Breast epithelium (tissue), 4 donors: ENCODE measurements at places on chromosomes 1 and 21.

DNA sequence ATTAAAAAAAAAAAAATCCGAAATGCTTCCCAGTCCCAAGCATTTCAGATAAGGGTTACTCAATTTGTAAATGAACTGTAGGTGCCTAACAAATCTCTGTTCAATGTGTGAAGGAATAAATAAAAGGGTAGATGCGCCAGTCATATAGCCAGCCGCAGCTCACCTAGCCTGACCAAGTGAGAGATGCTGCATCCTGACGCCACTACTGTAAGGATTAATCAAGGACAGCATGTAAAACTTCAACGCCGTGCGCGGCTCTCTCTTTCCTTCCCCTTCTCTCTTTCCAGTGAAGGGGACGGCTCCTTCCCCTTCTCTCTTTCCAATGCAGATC is 441 bp downstream of the PPT1 start:
- DNase-seq = no peak

GRCh38 chr21:15449556-15449955 is 280.2 kb upstream of the USP25 start:
- DNase-seq = no peak

GRCh38 chr1:182641561-182641960 is 37.4 kb upstream of the RGS16 start:
- DNase-seq = no peak

- no peak for DNase-seq
Observed at GRCh38 chr1:15411593-15412137, 2.0 kb downstream of the EFHD2 start.

DNA sequence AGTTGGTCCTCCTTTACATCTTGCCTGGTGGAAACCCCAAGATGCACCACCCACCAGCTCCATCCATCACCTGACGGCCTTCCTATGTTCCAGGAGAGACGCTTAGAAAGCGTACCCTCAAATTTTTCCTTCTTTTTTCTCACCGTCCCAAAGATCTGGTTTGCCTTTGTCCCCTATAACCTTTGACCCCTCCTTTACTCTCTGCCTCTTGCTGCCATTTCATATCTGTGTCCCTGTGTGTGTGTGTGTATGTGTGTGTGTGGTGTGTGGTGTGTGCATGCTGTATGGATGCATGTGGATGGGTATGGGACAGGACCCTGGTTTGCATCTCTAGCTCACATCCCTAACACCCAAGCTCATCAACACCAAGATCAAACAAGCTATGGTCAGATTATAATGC is 22.2 kb upstream of the IPO9 start:
- DNase-seq = no peak

- DNase-seq = no peak
Observed at GRCh38 chr21:46557469-46557868, 47.4 kb downstream of the S100B start.

DNA sequence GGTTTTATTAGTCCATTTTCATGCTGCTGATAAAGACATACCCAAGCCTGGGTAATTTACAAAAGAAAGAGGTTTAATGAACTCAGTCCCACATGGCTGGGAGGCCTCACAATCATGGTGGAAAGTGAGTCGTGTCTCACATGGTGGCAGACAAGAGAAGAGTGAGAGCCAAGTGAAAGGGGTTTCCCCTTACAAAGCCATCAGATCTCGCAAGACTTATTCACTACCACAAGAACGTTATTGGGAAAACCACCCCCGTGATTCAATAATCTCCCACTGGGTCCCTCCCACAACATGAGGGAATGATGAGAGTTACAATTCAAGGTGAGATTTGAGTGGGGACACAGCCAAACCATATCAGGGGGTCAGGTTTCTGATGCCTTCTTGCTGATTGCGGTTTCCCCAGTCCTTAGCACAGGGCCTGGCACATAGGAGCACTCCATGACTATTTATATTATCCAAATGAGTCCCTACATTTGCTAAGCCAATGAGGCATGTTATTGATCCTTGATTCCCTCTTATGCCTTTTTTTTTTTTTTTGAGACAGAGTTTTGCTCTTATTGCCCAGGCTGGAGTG is 35.3 kb upstream of the PAXBP1 start:
- no peak for DNase-seq

- DNase-seq = no peak
Observed at GRCh38 chr1:84363019-84363418, 35.3 kb upstream of the DNASE2B start.

GRCh38 chr1:193890935-193891334 is 704.5 kb upstream of the B3GALT2 start:
- no peak for DNase-seq

DNA sequence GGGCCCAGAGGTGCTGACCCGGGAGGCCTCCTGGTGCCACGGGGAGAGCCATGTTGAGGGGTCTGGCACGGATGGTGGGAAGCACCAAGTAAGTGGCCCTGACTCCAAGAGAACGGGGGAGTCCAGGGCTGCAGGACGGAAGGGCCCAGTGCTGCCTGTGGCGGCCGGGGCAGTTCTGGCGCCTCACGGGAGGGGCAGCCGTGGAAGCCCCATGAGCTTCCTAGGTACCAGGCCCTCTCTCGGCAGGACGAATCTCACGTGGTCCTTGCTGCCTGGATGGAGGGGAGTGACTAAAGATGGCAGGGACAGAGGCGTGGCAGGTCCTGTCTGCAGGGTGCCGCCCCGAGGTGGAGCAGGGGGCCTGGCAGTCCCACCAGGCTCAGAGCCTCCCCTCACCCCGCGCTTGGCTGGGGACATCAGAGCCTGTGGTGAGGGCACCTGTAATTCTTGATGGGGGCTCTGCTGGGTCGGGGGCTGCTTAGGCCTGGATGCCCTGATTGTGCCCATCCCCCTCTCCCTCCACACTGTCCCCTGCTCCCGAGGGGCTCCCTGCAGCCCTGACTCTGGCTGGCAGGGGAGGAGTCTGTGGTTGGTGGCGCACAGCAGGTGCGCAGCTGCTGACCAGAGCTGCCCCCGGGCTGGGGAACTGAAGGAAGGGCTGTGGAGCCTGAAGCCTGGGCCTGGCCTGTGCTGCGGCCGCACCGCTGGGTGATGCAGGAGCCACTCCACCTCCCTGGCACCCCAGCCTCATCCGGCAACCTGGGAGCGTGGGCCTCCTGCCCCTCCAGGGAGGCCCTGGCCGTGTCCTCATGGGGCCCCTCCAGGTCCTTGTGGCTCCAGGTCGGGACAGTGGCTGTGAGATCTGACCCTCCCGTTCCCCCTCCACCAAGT is 31.4 kb downstream of the POFUT2 start:
- DNase-seq = no peak

- DNase-seq = no peak
Observed at GRCh38 chr1:212030936-212031528, 4.3 kb downstream of the INTS7 start.

DNA sequence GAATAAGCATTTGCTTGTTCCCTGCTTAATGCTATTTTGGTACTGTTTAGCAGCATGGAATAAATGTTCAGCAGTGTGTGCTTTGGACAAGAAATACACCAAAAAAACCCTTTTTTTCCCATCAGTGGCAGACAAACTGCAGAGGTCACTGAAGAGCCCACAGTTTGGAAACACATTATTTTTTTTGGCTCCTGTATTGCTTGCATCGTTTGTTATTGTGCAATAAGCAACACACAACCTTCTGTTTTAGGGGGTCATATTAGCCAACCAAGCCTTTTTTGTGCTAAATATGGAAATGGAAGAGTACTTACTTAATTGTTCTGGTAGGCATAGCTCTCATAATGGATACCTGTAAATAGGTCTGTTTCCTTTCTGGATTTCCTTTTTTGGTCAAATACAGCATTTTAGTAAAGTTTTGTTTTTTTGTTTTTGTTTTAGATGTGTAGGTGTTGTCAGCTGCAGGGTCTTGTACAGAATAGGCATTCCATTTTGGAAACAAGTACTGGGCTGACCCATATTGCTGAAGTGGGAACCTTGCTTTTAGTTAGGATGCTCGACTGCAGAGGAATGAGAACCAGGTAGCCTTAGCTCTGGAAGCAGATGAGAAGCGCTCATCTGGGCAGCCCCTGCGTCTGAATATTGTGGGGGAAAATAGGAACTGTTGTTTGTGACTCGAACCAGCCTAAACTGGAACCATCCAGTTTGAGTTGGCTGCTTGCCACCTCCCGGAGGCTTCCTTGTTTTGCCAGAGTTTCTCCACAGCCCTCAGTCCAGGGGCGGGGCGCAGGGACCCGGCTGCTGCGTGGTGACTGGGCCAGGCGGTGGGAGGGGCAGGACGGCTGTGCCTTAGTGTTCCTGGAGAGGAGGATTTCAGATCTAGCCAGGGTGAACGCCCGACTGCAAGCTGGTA is 38.4 kb downstream of the SPEN start:
- peak; percentile 98 for DNase-seq

- peak; percentile 10 for DNase-seq
Observed at GRCh38 chr21:43191971-43192370, 23.2 kb downstream of the CRYAA start.

DNA sequence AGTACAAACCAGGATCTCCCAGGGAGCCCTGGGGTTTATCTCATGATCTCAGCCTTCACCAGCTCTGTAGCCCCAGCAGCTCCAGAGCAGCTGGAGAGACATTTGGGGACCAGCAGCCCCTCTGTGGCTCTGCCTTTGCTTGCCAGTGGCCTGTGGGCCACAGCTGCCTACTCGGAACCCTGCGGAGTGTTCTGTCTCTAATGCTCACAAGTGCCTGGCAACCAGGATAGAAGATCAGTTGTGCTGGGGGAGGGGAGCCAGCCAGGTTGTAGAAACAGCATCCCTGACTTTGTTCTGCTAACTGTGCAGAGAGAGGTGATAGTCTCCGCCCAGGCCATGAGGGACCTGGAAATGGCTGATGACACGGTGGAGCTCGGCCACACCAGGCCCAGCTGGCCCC is 50.9 kb upstream of the KCNJ15 start:
- no peak for DNase-seq

GRCh38 chr1:246515390-246516005 is 8.4 kb upstream of the SMYD3 start:
- DNase-seq = no peak

- DNase-seq = no peak
Observed at GRCh38 chr1:58465825-58466629, 80.5 kb downstream of the OMA1 start.

GRCh38 chr1:54619749-54620148 is 3.6 kb downstream of the FAM151A start:
- DNase-seq = no peak

- no peak for DNase-seq
Observed at GRCh38 chr1:204192046-204192445, 4.2 kb downstream of the KISS1 start.

DNA sequence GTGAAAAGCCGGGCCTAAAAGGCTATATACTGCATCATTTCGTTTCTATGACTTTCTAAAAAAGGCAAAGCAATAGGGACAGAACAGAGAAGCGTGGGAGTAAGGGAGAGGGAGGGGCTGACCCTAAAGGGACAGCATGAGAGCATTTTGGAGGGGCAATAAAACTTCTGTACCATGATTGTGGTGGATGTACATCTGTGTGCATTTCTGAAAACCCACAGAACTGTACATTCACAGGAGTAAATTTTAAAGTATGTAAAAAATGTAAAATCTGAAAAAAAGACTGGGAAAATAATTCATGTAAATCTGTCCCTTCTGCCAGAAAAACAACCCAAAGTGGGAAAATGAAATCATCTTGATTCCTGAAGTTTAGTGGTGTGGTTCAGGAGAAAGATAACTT is 235.4 kb downstream of the CENPF start:
- no peak for DNase-seq

DNA sequence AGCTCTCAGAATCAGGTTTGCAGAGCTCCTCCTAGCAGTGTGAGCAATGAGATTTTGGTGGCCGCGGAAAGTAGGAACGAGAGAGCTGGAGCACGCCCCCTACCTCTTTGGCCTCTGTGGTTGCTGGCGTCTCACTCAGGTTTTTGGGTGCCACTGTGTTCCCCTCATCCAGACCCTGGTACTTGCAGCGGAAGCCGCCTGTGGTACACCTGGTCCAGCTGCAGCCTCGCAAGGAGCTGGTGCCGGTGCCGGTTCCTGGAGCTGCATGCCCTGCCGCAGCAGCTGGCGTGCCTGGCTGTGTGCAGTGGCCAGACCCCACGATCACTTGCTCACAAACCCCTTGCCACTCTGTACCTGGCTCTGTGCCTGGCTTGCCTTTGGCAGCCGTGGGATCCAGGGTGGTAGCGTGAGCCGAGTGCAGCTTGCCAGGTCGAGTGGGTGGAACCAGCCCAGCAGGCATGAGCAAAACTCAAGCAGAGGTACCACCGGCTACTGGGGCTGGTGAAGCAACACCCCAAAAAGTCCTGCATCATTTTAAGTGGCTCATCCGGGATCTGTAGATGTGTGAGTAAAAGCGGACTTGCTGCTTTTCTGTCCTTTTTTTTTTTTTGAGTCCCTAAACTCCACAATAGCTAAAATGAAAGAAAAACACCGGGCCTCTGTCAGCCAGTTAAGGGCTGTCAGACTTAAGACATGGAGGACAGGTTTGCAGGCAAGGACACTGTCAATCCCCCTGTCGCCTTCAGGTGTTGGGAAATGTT is 844.9 kb downstream of the KCNT2 start:
- DNase-seq = no peak

DNA sequence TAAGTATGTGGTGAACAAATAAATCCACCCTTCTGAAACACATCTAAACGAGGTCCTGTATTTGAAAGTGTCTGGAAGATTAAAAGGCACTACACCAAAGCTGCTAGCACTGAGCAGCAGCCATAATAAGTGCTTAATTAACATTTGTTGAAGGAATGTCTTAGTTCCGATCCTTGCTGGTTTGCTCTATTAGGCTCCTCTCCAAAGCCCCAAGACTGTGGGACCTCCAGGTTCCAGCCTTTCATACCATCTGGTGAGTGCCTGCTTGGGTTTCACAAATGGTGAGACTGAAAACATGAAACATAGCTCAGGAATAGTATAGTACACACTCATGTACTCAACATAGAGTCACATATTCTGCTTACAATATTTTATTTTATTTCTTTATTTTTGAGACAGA is 640 bp upstream of the CYP2J2 start:
- no peak for DNase-seq

DNA sequence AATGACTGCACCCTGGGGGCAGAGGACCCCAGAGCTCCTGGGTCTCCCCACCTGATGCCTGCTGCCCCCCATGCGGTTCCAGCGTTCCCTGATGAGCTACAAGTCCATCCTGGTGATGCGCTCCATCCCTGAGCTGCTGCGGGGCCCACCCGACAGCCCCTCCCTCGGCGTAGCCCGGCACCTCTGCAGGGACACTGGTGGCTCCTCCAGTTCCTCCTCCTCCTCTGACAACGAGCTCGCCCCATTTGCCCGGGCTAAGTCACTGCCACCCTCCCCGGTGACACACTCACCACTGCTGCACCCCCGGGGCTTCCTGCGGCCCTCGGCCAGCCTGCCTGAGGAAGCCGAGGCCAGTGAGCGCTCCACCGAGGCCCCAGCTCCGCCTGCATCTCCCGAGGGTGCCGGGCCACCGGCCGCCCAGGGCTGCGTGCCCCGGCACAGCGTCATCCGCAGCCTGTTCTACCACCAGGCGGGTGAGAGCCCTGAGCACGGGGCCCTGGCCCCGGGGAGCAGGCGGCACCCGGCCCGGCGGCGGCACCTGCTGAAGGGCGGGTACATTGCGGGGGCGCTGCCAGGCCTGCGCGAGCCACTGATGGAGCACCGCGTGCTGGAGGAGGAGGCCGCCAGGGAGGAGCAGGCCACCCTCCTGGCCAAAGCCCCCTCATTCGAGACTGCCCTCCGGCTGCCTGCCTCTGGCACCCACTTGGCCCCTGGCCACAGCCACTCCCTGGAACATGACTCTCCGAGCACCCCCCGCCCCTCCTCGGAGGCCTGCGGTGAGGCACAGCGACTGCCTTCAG is 35.5 kb downstream of the TRIM11 start:
- DNase-seq = peak; percentile 50

- no peak for DNase-seq
Observed at GRCh38 chr1:181110013-181110412, 21.5 kb downstream of the IER5 start.
